Stimulated activated CD8-positive, alpha-beta memory T cell treated with anti-CD3 and anti-CD28 coated beads, Interleukin-4, amount 100 ng/mL, for 4 hours (primary cell): ENCODE measurements at places on chromosomes 6 and 20.
A peak's percentile ranks its signal among the peaks of the same experiment; 100 is the strongest.

GRCh38 chr6:157830354-157831017, 7.4 kb downstream of the SNX9 start:
- DNase-seq, result no peak

DNA sequence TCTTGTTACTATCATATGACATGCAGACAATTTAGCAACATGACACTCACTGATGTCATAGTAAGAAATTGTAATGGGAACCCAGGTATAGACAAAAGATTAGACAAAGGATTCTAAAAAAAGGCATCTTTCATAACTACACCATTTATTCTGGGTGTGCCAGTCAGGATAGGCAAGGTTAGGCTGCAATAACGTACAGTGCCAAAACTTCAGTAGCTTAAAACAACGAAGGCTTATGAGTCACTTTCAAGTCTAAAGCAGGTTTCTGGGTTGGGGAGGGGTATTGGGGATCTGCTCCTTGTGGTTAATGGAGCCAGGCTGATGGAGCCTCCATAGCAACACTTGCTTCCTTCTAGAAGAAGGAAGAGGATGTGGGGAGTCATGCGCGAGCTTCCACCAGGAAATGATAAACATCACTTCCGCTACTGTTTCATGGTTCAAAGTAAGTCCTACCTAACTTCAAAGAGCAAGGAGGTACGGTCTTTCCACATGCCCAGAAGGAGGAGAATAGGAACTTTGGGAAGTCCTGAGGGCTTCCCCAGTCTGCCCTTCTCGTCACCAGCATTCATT, 2.0 kb upstream of the GTSF1L start:
- no peak for DNase-seq

DNA sequence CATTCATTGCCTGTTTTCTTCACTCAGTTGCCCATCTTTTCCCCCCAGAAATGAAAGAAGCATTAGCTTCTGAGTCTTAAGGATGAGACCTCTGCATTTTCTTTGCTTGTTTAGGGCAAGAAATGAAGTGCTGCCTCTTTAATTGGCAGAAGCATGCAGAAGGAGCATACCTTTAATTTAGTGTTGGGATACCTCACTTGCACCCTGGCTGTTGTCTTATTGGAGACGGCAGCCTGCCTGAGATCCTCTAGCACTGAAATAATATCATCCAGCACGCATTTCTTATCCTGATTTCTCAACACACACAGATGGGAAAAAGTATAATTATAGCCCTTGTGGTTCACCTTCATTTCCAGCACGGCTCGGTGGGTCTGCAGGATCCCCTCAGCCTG, 43.1 kb downstream of the PTCHD4 start:
- no peak for DNase-seq

DNA sequence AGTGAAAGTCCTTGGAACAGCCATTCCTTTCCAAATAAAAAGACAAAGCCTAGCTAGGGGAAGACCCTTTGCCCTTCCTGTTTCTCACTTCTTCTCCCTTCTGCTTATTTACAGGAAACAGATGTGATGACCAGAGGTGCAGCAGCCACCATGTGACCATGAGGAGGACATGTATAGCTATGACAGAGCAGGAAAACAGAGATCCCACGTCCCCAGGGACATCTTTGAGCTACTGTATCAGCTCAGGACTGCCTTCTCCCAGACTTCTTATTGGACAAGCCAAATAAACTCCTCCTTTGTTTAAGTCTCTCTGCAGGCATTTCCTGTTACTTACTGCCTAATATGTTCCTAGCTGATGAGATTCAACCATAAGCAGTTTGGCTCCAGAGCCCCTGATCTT, 133.1 kb upstream of the MLN start:
- no peak for DNase-seq

- DNase-seq, result no peak
Observed at GRCh38 chr6:111743862-111744692, 129.2 kb downstream of the FYN start.

- DNase-seq, result no peak
Observed at GRCh38 chr6:149277621-149278020, 39.9 kb upstream of the TAB2 start.

DNA sequence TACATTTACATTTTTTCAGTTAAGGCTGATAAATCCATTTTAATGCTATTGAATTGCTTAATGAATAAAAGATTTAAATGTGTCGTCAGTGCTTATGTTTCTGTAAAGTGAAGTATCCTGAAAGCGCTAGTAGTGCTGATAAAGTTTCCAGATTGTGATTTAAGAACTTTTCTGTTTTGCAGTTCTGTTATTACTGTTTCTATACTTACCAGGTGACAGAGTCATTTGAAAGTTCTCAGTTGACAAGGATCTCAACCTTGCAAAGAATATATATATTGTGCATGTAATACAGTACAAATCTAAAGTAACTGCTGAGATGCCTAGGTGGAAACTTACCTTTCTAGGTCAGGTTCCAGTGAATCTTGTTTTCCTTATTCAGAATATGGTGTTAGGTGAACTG, 201.8 kb downstream of the ARID1B start:
- no peak for DNase-seq

DNA sequence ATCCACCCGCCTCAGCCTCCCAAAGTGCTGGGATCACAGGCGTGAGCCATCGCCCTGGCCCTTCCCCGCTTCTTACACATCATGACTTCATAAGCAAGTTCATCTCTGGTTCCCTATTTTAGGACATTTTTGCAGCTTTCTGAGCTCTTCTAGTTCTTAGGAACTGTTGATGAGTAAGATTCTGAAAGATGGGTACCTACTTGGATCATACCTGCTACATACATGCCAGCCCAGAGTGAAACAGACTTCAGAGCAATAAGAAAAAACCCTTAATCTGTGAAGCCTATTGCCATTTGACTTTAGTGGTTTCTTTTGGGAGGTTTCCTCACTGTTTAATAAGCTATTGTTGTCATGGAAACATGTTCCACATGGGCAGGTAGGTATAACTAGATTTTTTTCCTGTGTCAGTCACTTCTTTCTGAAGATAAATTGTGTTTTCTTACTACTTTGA, 27.9 kb upstream of the TMEM217 start:
- DNase-seq, result no peak

DNA sequence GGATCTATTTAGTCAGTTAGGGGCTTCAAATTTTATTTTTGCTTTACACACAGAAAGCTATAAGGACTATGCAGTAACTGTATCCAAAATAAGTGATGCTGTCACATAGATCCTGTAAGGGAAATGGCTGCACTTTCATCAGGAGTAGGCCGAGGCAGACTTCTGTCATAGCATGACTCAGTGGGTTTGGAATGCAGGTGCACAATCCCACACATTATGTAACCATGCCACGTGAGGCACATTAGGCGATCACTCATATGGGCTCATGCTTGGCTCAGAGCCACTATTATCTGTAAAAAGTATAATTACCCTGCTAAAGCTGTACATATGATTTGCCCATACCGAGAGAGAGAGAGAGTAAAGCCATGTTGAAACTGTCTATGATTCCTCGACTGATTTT, 1189.4 kb upstream of the EYS start:
- DNase-seq, result no peak

DNA sequence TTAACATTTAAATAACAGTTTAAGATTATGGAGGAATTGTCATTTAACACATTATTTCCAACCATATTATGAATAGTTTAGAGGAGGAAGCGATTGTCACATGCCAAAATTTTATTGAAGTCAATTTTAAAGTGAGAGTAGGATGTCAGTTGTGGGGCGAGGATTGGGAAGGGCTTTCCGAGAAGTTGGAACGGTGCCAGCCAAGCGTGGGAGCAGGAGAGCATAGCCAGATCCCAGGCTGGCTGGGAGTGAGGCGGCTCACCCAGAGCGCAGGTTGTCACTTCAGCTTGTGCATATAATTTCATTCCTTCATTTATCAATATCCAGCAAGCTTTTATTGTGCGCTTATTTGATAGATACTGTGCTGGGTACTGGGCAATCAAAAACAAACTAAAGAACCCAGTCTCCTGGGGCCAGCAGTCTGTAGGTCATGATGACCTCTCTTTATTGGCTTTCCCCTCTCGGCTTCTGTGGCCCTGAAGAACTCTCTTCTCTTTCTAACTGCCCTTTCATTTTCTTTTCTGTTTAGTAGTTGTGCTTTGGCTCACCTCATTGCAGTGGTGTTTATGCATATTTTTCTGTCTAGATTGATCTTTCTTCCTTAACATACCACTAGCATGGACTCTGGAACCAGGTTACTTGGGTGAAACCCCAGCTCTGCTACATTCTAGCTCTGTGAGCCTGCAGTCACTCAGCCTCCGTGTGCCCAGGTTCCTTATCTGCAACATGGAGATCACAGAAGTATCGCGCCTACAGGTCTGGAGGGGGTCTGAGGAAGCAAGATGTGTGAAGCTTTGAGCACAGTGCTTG, 6.4 kb downstream of the CEP43 start:
- no peak for DNase-seq

- DNase-seq, result peak; percentile 42
Observed at GRCh38 chr6:26304797-26305640, 60.0 kb upstream of the BTN3A2 start.

DNA sequence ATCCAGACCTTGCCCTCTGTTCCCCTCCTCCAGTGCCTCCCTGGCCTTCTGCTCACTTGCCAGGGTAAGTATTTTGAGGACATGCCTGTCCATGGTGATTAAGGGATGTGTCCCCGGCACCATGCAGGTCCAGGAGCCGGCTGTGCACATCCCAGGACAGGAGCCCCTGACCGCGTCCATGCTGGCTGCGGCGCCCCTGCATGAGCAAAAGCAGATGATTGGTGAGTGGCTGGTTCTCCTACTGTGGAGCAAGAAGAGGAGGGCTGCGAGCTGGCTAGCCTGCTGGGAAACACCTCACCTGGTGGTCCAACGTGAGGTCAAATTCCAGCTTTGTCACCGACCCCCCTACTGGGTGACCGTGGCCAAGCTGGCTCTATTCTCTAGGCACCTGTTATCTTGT, 23.7 kb downstream of the TOMM34 start:
- DNase-seq, result no peak

GRCh38 chr6:145148776-145149175, 586.5 kb downstream of the EPM2A start:
- DNase-seq, result no peak
